Right ventricle myocardium superior (tissue), 1 donor: ENCODE measurements at places on chromosomes 3 and 15. TPM values are rescaled to one million over a fixed set of nuclear protein-coding genes. Genes with fewer than 3 reads are reported as not detected.

Gene SLC7A14
- not detected for total RNA-seq

Gene IMPG2
- total RNA-seq: 0.11 TPM

Gene ABHD14A
- 27.5 TPM for total RNA-seq

Gene TXNRD3
- total RNA-seq: 5.4 TPM

Gene CHL1
- 24.2 TPM for total RNA-seq

Gene BNC1
- total RNA-seq: 0.16 TPM

Gene RPL35A
- 671 TPM for total RNA-seq

Gene SLC38A3
- total RNA-seq: 10.6 TPM

Gene SMAD6
- total RNA-seq: 14.1 TPM

Gene RTP4
- 0.70 TPM for total RNA-seq

Gene STRIT1
- not detected for total RNA-seq

Gene NR2E3
- total RNA-seq: 0.70 TPM

Gene ANKRD34C
- not detected for total RNA-seq

Gene SERPINI1
- total RNA-seq: 5.6 TPM

Gene CCR9
- total RNA-seq: not detected

Gene ZBTB38
- 89.6 TPM for total RNA-seq

Gene SLCO3A1
- total RNA-seq: 46.6 TPM

Gene SKIL
- 14.7 TPM for total RNA-seq

Gene POLQ
- 0.43 TPM for total RNA-seq

Gene TMOD3
- 17.6 TPM for total RNA-seq

Gene C15orf62
- total RNA-seq: 0.16 TPM
